NCI-H1694 treated with DMSO at 0.1 percent for 48 hours (cell line): ENCODE measurements at places on chromosomes 16 and 17.

DNA sequence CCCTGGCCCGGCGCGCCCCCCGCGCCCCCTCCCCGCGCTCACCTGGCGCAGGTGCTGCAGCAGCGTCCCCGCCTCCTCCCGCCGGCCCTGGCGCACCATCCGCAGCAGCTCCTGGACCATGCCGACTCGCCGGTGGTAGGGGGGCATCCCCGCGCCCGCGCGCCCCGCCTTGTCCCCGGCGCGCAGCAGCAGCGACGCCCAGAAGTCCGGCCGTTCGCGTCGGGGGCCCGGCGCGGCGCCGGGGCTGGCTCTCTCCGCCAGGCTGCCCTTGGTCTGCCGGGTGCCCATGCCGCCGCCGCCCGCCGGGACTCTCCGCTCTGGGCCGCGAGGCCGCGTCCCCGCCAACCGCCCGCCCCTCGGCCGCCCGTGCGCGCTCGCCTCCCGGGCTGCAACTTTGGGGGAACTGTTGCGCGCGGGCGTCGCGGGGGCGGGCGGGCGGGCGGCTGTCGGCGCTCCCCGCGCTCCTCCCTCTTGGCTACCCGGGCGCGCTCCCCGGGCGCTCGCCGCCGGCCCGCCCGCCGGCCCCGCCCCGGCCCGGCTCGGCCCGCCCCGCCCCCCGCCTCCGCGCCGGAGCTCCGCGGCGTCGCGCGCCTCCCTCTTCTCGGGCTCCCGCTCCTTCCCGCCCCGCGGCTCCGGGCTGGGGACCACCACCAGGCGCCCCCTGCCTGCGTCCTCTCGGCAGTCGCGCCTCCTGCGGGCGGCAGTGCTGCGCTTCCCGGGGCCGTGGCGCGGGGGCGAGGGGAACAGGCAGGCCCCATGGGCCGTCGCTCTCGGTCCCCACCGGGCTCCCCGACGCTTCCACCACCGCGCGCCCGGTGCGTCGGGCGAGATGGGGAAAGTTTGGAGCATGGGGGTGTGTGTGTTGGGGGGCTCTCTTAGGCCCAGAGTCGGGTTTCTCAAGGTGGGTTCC lies at the start of gene LRRC75A:
Gene LRRC75A (minus strand): TSS at position 491 of the 910 bp plus-strand sequence. CDS start 203 bp downstream, at position 288.
- DNase-seq = peak; percentile 10

- no peak for DNase-seq
These were observed 63.4 kb downstream of the CLEC16A start for GRCh38 chr16:11007714-11008280.

- DNase-seq = no peak
These were observed 12.3 kb downstream of the CD7 start for GRCh38 chr17:82304826-82305726.

DNA sequence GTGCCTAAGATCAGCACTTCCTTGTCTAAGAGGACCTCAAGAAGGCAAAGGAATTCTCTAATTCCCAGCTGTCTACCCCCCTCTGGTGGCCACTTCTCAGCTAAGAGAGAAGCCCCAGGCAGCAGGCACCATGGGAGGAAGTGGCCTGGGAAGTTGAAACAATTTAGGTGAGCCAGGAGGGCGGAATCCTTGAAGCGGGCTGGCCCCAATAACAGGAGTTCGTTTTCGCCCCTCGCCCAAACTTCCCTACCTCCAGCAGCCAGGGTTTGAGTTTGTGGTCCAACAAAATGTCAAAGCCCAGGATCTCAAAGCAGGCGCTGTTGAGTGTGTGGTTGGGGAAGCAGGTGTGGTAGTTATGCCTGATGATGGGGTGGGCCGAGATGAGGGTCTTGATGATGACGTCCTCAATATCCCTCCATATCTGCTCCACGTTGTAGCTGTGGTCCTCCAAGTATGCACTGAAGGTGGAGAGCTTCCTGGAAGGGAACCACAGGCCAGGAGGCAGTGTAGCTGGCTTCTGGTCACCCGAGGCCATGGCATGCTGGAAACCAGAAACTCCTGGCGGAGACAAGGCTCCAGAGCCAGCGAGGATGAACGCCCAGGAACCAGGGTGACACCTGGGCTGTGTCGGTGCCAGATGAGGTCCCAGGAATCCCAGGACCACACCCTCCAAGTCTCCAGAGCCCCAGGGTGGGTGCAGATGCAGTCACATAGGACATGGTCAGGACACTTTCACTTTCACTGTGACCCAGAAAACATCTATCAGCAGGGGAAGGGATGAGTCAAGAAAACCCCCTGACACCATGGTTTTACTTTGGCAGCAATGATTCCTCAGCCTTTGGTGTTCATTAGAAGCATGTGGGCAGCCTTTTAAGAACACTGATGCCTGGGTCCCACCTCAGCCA lies 25.6 kb downstream of the TTLL6 start:
- DNase-seq = peak; percentile 10

- peak; percentile 44 for DNase-seq
These were observed 7.2 kb downstream of the SOCS7 start for GRCh38 chr17:38358586-38359513.

DNA sequence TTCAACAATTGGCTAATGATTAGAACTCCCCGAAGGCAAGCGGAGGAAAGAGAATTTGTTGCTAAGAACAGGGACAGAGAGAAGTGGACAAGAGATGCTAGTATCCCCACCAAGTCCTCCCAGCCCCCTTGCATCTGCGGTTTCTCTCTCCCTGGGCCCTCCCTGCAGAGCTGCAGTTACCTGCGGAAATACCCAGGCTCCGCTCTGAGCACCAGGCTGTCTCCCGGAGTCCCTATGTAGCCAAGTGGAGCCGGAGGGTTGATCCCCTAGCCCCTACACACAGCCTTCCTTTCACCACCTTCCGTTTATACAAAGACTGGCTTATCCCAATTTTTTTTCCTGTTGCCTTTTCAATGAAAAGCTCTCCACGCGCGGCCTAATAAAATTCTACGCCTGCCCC lies 834.4 kb downstream of the KCNJ2 start:
- no peak for DNase-seq

- no peak for DNase-seq
These were observed 575 bp downstream of the SLC52A1 start for GRCh38 chr17:5034651-5035050.

GRCh38 chr16:31529937-31530312 lies 2.2 kb downstream of the AHSP start:
- DNase-seq = no peak

DNA sequence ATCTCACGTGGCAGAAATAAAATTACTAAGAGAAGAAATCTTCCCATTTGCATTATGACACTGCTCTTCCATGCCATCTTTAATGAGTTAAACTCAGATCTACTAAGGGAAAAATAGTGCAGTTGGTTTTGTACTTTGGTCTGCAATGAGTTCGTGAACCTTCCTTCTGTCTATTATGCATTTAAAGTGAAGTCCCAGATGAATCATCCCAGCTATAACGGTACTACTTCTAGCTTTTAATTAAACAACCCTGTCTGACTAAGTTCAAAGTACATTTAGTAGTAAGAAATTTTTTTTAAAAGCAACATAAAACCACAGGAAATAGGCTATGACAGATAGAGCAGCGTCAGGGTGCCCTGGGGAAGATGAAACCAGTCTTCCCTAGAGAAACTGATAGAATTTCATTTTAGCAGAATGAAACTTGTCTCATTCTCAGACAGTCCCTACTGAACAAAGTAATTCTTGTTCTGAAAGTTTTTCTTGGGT lies 1.8 kb downstream of the TMIGD1 start:
- DNase-seq = no peak

DNA sequence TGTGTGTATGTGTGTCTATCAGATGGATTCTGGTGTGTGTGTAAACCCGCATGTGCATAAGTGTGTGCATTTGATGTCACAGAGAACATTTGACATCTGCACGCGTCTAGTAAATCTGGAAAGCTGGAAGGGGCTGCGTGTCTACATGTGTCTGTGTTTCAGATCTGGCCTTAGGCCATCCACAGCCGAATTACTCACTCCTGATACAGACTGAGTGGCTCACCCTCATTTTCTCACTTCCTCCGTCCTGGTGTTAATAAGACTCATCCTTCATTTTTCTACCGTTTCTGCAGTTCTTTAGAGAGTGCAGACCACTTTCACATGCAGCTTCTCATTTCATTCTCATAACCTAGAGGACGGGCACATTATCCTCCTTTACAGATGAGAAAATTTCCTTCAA lies 491.6 kb downstream of the CDH13 start:
- DNase-seq = no peak

- no peak for DNase-seq
These were observed 24.0 kb downstream of the CCR7 start for GRCh38 chr17:40541060-40541872.

DNA sequence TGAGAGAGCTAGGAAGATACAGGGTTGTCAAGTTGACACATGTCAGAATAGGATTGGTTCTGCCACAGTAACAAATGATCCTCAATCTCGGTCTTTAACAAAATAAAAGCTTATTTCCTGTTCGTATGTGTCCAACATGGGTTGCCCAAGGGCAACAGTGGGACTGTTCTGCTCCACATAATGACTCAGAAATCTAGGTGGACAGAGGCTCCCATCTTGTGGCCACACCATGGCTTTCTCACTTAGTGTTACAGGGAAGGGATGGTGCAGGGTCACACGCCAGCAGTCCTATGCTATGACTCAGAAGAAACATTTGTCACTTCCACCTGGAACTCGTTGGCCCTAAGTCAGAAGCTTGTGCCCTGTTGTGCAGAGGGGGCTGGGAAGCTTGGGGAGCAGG lies 364.9 kb downstream of the SNX29 start:
- DNase-seq = no peak

- DNase-seq = peak; percentile 93
These were observed 15.9 kb upstream of the ANKRD40CL start for GRCh38 chr17:50783193-50783660.

GRCh38 chr16:69799611-69800031 lies 37.5 kb downstream of the WWP2 start:
- no peak for DNase-seq

- DNase-seq = no peak
These were observed 3.3 kb downstream of the TBX4 start for GRCh38 chr17:61455324-61456060.

- no peak for DNase-seq
These were observed 3.2 kb downstream of the DEXI start for GRCh38 chr16:10938796-10939648.

GRCh38 chr16:66508248-66508913 lies 41.5 kb downstream of the TK2 start:
- DNase-seq = no peak

DNA sequence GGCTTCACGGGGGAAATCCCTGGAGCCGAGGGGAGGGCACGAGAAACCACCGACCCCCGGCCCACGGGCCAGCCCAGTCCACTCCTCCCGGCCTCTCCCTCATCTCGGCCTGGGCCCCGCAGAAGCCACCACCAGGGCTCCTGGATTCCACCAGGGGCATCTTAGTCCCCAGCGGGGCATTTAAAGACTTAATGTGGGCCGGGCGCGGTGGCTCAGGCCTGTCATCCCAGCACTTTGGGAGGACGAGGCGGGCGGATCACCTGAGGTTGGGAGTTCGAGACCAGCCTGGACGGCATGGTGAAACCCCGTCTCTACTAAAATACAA lies 24.1 kb upstream of the ABR start:
- DNase-seq = no peak

- DNase-seq = peak; percentile 54
These were observed 1.8 kb upstream of the RARA start for GRCh38 chr17:40307001-40307730.

- DNase-seq = no peak
These were observed 785.6 kb upstream of the CDH8 start for GRCh38 chr16:62821824-62822223.

DNA sequence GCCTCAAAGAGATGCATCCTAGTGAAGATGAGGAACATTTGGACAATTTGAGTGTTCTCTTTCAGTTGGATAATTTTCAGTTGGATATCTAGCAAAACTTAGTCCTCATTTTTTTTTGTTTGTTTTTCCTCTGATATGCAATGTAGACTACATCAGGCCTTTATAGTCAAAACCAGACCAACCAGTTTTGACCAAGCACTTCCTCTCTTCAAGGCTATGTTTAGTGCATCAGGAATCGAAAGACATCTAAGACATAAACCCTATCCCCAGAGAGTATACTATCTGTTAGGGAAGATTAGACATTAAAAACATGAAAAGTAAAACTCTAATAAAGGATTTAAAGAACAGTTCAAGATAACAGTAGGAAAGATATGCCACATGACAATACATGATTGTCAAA lies 256.1 kb downstream of the IRX3 start:
- DNase-seq = no peak

DNA sequence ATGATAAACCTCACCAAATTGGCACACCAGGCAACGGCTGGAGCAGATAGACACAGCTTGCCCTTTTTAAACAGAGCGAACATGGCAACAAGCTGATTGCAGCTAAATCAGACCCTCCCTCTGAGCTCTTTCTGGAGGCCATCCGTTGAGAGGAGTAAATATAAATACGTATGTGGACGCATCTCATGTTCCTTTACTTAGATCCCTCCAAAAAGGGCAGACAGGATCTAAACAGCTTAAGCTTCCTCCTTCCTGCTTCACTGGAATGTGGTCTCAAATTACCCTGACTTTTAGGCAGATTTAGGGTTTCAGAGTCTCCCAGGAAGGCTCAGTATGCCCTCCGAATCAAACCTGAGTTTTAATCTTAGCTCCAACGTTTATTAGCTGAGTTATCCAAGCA lies 204.7 kb upstream of the GOT2 start:
- no peak for DNase-seq

GRCh38 chr17:31678431-31678830 lies 180.6 kb downstream of the COPRS start:
- DNase-seq = peak; percentile 77

DNA sequence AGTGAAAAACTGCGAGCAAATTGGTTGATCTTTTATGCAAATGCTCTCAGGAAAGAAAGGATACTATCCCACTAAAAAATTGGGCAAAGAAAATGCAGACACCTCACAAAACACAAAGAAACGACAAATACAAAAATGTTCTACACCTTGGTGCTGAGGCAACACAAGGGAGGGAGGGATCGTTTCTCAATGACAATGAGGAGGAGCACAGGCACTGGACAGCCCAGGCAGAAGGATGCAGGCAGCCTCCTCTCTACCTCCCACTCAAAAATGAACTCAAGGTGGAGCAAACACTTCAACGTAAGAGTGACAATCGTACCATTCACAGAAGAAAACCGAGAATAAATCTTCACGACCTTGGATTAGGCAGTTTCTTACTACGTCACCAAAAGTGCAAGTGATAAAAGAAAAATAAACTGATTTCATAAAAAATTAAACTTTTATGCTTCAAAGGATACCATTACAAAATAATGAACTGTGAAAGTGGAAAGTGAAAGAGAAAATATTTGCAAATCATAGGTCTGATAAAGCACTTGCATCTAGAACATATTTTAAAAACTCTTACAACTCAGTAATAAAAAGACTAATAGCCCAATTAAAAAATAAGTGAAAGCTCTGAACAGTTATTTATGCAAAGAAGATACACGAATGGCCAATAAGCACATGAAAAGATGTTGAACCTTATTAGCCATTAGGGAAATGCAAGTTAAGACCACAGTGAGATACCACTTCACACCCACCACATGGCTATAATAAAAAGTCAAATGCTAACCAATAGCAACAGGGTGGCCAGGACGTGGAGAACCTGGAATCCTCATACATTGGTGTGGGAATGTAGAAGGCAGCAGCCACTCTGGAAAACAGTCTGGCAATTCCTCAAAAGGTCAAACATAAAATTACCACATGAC lies 80.8 kb upstream of the TRAP1 start:
- no peak for DNase-seq
